ENCODE measurements at places on chromosomes 6 and 20.
A peak's percentile ranks its signal among the peaks of the same experiment; 100 is the strongest.

DNA sequence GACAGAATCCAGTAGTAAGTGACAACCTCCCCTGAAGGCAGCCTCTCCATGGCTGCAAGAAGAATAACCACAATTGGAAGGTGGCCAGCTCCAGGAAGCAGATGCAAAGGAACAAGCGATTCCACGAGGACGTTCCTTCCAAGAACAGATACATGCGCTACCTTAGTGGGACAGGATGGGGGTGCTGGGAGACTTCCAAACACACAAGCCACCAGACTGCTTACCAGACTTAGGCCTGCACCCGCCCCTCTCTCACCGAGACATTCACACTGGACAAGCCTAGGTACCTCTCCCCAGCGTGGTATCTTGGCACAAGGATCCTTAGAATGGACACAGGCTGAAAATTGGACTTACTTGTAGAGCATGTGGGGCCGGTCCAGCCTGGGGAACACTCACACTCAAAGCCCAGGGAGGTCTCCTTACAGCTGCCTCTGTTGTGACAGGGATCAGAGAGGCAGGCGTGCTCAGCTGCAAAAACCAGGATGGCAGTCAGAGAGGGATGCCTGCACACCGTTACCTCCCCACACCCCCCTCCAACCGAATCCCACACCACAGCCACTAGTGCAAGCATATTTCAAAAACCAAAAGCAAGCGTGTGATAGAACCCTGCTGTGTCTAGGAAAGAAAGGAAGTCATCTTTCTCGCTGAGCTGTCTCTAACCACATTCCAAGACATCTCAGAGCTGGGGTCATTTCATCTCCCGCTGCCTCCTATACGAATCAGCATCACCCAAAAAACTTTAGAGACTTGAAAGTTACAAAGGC, 22.4 kb downstream of the JAG1 start:
- DNase-seq = no peak

DNA sequence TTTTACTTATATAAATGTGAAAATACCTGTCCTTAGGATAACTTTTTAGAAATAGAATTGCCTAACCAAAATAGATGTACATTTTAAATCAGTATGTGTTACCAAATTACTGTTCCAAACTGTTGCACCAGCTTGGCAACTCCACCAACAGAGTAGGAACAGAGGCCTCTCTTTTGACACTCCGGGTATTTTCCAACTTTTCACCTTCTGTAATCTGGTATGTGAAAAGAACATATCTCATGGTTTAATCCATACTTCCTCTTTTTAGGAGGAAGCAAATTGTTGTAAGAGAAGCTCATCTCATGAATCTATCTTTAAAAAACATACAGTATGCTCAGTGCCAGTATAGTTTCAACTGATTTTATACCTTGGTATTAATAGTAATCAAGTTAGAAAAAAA, 24.9 kb downstream of the RNF144B start:
- DNase-seq = no peak

DNA sequence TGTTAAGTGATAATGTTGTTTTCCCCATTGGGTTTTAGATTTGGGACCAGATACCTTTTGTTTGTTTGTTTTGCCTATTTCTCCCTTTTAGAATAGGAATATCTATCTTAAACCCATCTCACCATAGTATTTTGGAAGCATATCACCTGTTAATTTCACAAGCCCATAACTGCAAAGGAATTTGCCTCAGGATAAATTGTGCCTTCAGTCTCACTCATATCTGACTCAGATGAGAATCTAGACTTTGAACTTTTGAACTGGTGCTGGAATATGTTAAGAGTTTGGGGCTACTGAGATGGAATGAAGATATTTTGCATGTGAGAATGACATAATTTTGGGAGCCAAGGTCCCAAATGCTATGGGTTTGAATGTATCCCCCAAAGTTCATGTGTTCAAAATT, 607.4 kb downstream of the HACE1 start:
- DNase-seq = no peak

DNA sequence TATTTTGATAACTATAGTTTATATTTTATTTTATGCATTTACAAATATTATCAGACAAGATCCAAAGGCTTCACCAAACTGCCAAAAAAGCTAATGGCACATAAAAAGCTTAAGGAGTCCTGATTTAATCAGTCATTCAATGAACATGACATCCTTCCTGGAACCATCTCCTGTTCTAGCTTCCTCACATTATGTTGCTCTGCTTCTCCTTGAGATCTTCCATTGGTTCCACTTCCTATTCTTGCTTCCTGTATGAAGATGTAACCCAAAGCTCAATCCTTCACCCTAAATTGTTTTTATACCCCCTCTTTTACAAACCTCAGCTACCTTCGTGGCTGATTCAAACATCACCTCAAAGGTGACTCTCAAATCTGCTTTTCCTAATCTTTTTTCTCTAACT, 4.5 kb upstream of the BRD2 start:
- DNase-seq = no peak

- peak; percentile 76 for DNase-seq
Observed at GRCh38 chr20:2005831-2006426, 12.1 kb upstream of the PDYN start.

GRCh38 chr6:165082636-165083035, 226.8 kb downstream of the C6orf118 start:
- DNase-seq = no peak

DNA sequence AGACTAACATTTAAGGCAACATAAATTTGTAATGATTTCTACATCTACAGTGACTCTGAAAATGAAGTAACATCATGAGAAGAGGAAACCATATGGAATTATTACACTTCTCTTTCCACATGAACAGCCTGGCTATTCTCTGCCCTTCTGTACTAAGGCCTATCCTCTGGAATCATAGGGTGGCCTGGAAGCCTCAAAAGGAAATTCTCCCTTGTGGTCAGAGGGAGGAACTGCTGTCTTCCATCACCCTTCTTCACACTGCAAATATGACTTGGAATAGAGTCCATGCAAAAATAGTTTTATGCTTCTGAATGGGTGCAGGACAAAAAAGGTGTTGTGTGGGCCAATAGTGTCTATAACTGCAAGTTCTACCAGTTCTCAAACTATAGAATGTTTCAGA, 44.6 kb upstream of the SH3BGRL2 start:
- DNase-seq = no peak

DNA sequence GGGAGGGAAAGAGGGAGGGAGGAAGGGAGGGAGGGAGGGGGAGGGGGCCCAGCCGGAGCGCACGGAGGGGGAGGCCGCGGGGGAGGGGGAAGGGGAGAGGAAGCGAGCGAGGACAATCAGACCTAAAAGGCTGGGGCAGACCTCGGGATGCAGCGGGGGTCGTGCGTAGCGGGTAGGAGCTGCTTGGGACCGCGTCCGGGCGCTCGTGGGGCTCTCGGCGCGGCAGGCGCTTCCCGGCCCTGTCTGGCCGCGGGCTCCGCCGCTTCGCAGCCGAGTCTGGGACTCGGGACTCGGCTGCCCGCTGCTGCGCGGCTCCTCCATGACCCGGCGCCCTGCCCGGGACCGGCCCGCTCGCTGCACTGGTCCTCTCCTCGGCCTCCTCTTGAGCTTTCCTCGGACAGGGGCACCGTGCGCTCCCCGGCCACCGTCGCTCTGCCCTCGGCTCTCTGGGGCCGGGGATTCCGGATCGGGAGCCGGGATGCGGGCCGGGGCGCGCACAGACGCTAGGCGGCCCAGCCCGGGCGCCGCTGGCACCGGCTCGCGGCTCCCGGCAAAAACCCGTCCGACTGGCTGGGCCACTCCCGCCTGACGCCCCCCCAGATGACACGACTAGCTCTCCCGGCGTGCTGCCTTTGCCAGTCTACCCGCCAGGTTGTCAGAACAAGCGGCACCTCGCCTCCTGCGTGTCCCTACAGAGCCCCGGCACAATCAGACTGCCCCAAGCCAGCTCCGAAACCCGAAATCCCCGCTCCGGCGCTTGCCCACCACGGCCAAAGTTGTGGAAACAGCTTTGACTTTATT, 2.2 kb downstream of the TFAP2A start:
- no peak for DNase-seq

DNA sequence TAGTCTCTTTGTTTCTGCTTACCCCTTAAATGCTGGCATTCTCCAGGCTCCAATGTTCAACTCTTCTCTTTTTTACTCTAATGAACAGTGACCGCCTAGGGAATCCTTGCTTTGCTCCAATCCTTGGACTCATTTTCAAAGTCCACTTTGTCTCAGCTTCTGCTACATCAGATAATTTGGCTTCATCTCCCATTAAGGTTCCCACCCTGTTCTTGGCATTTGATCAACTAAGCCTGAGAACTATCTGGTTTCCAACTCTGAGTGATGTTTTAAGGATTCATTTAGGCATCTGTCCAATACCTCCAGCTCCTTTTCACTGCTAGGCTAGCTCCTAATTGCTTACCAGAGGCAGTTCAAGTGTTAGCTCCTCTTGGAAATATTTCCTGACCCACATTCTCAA, 64.9 kb downstream of the ME1 start:
- DNase-seq = no peak

DNA sequence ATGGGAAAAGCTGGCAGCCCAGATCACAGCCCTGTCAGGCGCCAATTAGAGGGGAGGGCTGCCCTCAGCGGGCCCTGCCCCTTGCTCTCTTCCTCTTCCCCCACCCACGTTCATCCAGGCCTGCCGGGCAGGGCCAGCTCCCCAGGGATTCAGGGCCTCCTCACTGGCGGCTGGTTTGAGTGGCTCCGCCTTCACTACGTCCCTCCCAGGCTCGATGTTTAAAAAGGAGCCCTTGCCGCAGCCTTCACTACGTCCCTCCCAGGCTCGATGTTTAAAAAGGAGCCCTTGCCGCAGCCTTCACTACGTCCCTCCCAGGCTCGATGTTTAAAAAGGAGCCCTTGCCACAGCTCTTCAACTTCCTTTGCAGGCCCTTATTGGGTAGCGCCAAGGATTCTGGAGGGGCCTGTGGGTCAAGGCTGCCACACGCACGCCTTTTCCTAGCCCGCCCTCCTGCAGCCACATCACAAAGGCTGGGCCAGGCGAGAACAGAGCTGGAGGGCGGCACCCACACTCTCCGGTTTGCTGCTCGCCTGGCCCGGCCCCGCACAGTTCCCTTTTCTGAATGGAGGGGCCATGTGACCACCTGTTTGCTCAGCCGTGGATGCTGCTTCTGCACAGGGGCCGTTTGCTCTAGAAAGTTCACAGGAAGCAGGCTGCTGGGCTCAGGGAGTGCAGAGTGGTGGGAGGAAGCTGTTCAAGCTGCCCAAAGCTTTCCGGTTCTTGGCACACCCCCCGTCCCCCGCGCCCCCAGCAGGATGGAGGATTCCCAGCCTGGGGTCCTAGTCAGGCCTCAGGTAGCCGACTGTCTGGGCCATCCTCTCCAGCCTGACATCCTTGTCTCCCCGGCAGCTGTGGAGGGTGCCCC, 1.6 kb downstream of the SLC17A9 start:
- peak; percentile 83 for DNase-seq

DNA sequence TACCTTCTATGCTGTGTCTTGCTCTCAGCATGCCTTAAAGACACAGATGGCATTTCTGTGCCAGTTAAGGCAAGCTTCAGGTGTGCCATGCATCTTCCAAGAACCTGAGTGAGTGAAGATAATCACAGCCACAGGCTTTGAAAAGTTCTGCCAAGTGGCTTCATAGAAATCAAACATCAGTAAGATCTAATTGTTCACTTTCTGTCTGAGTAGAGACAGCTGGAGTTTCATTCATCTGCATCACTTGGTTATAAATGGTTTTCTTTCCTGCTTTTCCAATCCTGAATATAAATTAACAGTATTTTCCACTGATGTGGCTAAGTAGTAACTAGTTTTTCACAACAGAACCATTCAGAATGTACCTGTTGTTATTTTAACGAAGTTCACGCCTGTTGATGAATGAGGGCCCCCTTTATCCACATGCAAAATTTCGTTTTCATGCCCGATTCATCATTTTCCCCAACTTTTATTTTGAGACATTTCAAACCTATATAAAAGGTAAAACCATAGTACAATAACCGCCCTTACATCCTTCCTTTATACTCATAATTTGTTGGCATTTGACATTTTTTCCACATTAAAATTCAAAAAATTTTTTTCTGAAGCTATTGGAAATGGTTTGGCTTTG, 38.6 kb upstream of the KCNG1 start:
- DNase-seq = no peak

DNA sequence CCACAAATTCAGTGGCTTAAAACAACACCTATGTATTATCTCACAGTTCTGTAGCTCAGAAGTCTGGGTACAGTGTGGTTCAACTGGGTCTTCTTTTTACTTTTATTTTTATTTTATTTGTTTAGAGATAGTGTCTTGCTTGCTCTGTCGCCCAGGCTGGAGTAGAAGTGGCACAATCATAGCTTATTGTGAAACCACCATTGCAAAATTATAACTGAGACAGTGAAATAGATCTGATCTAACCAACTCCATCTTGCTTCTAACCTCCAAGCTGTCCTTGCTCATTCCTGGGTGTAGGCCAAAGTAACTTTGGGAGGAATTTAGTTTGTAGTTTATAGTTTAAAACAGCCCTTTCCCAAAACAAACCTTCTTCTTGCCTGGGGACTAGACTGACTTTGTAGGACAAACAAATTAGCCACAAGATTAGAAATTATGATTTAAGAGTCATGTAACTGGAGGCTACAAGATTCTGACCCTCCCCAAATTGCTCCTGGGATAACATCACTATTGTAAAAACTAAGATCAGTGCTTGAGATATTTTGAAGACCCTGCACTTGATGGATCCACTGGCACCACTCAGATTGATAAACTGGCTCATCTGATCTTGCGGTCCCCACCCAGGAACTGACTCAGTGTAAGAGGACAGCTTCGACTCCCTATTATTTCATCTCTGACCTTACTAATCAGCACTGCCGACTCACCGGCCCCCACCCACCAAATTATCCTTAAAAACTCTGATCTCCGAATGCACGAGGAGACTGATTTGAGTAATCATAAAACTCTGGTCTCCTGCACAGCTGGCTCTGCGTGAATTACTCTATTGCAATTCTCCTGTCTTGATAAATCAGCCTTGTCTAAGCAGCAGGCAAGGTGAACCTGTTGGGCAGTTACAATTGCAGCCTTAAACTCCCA, 193.4 kb upstream of the CDYL start:
- DNase-seq = no peak

DNA sequence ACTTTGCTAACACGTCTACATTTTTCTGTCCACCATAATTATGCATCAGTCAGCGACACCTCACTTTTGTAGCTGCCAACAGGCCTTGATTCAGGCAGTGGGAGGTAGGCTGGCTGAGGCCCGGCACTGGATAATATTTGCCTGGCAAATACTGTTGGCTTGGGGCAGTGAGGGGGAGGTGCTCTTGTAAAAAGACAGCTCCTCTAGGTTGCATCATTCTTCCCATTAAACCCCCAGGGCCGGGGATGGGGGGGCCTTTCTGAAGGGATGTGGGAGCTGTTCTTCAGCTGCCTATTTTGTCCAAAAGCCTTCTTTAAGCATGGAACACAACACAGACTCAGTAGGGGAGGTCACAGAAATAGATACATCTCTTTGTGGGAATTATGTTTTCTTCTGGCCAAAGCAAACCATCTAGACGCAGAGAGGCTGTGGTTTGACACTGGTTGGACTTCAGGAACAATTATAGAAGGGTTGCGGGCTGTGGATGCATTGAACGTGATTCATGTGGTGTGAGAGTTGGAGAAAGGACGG, 338.3 kb upstream of the NT5E start:
- DNase-seq = no peak

DNA sequence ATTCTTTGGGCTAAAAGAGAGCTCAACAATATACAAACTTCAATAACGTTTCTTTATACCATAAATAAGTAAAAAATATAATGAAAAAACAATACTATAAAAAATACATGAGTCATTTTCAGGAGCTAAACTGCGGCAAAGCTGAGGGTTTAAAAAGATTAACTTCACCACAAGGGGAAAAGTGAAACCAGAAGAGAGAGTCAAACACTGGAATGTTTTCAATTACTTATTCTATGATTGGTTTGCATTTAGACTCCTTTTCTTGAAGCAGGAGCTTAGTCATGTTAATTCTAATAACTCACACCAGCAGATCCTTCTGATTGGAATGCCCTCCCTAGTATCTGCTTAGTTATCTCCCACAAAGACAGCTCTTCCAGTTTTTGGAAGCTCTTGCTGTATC, 627.3 kb downstream of the UTRN start:
- no peak for DNase-seq

Data from psoas muscle (tissue), 8 donors.